Left lung (tissue), 14 donors: ENCODE measurements at places on chromosomes 2 and 18. TPM values are rescaled to one million over a fixed set of nuclear protein-coding genes. Genes with fewer than 3 reads are reported as not detected.

GRCh38 chr2:241188361-241189092, at the start of gene ANO7:
Gene ANO7, plus strand, starts transcription at chr2:241188677. Its CDS starts 1,387 bp downstream, at chr2:241190064.
- no peaks in the 10 kb centered on the region for H3K27me3 ChIP-seq
- H3K4me1 ChIP-seq, result no peaks in the 10 kb centered on the region
- H3K36me3 ChIP-seq, result no peaks in the 10 kb centered on the region
- H3K27ac ChIP-seq, result no peak within 1 kb of the TSS
- H3K4me3 ChIP-seq, result no peak within 1 kb of the TSS
- DNase-seq, result no peak

The PASK gene
- polyA plus RNA-seq, result 19.9 TPM

The NCL gene
- polyA plus RNA-seq, result 988 TPM

GRCh38 chr2:39059366-39059952, 61.4 kb downstream of the SOS1 start:
- H3K27me3 ChIP-seq, result no peaks in the 10 kb centered on the region
- no peaks in the 10 kb centered on the region for H3K4me1 ChIP-seq

DNA sequence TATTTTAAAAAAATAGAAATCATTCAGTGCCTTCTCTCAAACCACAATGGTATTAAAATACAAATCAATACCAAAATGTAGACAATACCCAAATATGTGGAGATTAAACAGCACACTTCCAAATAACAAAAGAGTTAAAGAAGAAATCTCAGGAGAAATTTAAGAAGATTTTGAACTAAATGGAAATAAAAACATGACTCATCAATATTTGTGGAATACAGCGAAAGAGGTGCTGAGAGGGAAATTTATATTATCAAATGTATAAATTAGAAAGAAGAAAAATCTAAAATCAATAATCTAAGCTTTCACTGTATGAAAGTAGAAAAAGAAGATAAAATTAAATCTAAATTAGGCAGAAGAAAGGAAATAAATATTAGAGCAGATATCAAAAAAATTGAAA, 233.1 kb downstream of the RPIA start:
- no peaks in the 10 kb centered on the region for H3K27me3 ChIP-seq
- no peaks in the 10 kb centered on the region for H3K36me3 ChIP-seq
- H3K4me1 ChIP-seq, result no peaks in the 10 kb centered on the region
- no peak overlapping the region for H3K4me3 ChIP-seq
- DNase-seq, result no peak

DNA sequence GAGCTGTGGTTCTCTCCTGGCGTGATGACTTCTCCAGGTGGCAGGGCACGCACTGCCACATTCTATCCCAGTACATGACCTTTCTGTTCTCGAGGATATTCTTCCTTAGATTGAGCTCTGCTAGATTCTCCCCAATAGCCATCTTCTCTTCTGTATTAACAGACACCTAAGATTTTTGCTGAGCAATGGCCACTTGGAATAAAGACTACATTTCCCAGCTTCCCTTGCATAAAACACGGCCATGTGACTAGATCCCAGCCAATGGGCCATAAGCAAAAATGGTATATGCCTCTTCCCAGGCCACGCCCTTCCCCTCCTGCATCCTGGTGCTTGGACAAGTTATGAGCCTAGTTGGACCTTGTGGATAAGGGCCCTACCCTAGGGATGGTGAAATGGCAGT, 82.1 kb downstream of the EIF2AK3 start:
- no peak overlapping the region for H3K27ac ChIP-seq
- no peaks in the 10 kb centered on the region for H3K36me3 ChIP-seq
- no peak overlapping the region for H3K4me3 ChIP-seq
- H3K4me1 ChIP-seq, result no peaks in the 10 kb centered on the region
- H3K27me3 ChIP-seq, result peaks cover 6% of the 10 kb centered on the region
- no peak for DNase-seq

DNA sequence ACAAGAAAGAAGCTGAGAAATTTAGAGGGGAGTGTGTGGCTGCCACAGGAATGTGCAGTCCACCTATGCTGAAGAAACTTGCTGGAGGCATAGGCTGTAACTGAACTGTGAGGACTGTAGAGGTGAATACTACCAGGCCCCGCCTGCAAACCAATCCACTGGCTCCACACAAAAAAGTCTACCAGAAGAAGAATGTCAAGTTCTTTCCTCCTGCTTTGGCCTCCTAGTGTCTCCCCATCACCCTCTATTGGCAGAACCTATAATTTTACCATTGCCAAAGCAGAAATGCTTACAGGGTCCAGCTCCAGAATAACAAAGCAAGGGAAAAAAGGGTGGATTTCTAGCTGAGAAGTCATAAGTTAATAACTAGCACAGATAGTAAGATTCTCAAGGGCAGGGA, 5.9 kb upstream of the ATP5MC3 start:
- no peaks in the 10 kb centered on the region for H3K27me3 ChIP-seq
- no peaks in the 10 kb centered on the region for H3K4me1 ChIP-seq
- DNase-seq, result no peak
- no peak overlapping the region for H3K4me3 ChIP-seq
